Stimulated activated CD8-positive, alpha-beta memory T cell treated with anti-CD3 and anti-CD28 coated beads, Interleukin-7, amount 100 ng/mL, for 4 hours (primary cell): ENCODE measurements at places on chromosomes 4 and X.

- DNase-seq = no peak
Observed at GRCh38 chr4:5019274-5019673, at the start of gene CYTL1. Gene CYTL1, minus strand, starts transcription at chr4:5019458. Its CDS starts 13 bp downstream, at chr4:5019445.

DNA sequence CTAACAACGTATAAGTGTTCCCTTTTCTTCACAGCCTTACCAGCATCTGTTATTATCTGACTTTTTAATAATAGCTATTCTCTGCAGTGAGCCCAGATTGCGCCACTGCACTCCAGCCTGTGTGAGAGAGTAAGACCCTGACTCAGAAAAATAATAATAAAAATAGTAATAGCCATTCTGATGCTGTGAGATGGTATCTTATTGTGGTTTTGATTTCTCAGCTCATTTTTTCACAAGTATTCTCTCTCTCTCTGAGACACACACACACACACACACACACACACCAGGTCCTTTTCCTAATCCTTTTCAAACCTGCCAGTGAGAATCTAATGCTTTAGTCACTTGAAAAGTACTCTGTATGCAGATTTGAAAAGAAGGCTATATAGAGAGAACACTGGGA, 89.8 kb downstream of the CHIC2 start:
- DNase-seq = no peak

- no peak for DNase-seq
Observed at GRCh38 chrX:154083126-154083517, 14.4 kb downstream of the MECP2 start.

GRCh38 chr4:73450398-73451004, 14.5 kb downstream of the AFP start:
- DNase-seq = no peak

DNA sequence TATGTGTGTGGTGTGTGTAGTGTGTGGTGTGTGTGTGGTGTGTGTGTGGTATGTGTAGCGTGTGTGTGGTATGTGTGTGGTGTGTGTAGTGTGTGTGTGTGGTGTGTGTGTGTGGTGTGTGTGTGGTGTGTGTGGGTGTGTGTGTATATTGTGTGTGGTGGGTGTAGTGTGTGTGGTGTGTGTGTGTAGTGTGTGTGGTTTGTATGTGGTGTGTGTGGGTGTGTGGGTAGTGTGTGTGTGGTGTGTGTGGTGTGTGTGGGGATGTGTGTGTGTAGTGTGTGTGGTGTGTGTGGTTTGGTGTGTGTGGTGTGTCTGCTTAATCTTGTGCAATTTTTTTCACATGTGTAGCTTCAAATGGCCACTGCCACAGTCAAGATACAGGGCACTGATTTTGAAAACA, 94.5 kb downstream of the CPZ start:
- no peak for DNase-seq

DNA sequence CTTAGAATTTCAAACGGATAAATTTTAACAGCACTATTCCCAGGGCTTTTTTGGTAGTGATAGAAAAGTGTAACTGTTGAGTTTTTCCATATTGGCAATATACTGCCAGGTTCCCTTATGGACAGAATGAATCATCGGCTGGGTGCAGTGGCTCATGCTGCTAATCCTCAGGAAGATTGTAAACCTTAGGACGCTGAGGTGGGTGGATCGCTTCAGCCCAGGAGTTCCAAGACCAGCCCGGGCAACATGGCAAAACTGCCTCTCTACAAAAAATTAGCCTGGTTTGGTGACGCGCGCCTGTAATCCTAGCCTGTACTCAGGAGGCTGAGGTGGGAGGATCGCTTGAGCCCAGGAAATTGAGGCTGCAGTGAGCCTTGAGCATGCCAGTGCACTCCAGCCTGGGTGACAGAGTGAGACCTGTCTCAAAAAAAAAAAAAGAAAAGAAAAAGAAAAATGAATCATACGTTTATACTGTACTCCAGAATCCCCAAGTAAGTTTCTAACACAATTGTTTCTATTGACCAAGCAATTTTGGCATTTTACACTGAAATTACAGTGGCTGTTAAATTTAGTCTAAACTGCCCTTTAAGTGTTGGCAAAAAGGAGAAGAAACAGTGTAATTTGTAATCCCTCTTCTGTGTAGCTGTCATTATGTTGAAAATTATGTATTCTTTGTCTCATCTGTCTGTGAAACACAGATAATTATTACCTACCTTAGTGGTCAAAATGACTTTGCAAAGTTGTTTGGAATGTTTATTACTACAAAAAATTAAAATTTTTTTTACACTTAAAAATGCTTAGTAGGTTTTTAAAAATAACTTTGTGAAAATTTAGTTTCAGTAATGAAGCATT, 1.8 kb downstream of the SLC30A9 start:
- DNase-seq = no peak

DNA sequence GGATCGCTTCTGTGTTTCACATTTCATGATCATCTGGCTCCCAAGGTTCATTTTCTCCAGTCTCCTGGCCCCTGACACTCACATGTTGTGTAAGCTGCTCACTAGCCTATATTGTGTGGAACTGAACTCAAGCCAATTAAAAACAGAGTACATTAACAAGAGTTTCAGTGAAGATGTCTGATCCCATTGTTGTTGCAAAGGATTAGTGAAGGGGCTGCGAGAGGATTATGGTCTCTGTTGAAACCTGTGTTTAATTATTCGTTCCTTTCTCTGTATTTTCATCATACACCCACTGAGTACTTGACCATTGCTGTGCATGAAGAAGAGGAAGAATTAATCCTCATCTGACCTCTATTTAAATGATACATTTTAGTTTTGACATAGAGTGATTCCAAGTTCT, 54.7 kb downstream of the AFF2 start:
- DNase-seq = no peak
